ENCODE measurements at places on chromosomes 4 and X. TPM values are rescaled to one million over a fixed set of nuclear protein-coding genes. Genes with fewer than 3 reads are reported as not detected.

The TRIM61 gene
- 3.1 TPM for total RNA-seq

- H3K27me3 ChIP-seq = no peaks in the 10 kb centered on the region
- H3K36me3 ChIP-seq = no peaks in the 10 kb centered on the region
- DNase-seq = no peak
Measured at GRCh38 chr4:172143605-172144314, 330.6 kb downstream of the GALNTL6 start.

The VSIG4 gene
- not detected for total RNA-seq

DNA sequence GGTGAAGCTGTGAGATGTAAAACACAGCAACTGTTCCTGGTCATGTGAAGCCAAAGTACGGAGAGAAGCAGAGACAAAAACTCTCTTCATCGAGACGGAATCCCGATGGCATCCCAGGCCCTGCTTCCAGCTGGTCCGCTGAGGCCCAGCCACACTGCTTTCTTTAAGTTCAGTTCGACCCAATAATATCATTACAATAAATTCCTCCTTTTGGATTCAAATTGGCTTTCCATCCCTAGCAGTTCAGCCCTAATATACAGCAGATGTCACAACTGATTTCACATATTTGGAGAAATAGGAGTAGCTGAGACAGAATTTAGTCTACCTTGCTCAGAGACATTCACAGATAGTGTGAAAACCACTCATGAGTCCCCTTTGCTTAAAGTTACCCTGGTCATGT is 98.3 kb upstream of the SPRY1 start:
- H3K27ac ChIP-seq = no peak overlapping the region
- H3K36me3 ChIP-seq = peaks cover 7% of the 10 kb centered on the region
- no peaks in the 10 kb centered on the region for H3K27me3 ChIP-seq
- peaks cover 14% of the 10 kb centered on the region for H3K4me1 ChIP-seq

- H3K4me3 ChIP-seq = no peak overlapping the region
- no peaks in the 10 kb centered on the region for H3K36me3 ChIP-seq
- no peaks in the 10 kb centered on the region for H3K4me1 ChIP-seq
- no peak for DNase-seq
- no peaks in the 10 kb centered on the region for H3K27me3 ChIP-seq
Measured at GRCh38 chr4:18248611-18249010, 227.1 kb upstream of the LCORL start.

- no peak overlapping the region for H3K4me3 ChIP-seq
- no peak overlapping the region for H3K27ac ChIP-seq
- H3K4me1 ChIP-seq = no peaks in the 10 kb centered on the region
- no peaks in the 10 kb centered on the region for H3K36me3 ChIP-seq
Measured at GRCh38 chr4:181860668-181861067, 382.5 kb upstream of the TENM3 start.

DNA sequence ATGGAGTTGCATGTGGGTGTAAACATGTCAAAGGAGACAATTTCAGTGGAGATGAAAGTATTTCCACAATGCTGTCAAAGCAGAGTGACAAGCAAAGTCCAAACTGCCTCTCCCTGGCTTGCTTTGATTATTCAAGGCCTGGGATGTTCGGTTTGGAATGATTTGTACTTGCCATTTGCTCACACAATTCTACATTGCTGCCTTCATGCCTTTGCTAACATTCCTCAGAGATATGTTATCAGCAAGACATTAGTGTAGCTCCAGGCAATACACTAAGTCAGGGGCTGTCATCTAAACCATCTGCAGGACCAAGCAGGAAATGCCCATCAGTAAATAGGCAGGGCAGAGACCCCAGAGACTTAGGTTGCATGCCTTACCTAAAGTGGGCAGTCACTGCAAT is 79.6 kb upstream of the C1QTNF7 start:
- no peaks in the 10 kb centered on the region for H3K36me3 ChIP-seq
- H3K27ac ChIP-seq = no peak overlapping the region
- H3K4me3 ChIP-seq = no peak overlapping the region
- no peak for DNase-seq
- H3K27me3 ChIP-seq = peaks cover 2% of the 10 kb centered on the region

DNA sequence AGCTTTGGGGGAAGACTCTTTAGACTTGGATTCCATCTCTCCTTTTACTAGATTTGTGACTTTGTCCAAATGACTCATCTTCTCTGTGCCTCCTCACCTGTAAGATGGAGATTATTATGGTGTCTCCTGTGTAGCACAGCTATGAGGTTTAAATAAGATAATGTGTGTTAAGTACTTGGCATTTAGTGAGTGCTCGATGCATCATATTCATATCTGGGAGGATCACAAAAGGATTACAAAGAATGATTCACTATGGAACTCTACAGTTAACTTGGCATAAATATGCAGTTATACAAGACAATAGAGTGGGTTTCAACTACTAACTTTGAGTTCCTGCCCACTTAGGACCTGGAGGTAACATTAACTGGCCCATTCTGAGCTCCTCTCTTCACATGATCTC is 2.3 kb downstream of the GBA3 start:
- H3K27ac ChIP-seq = no peak overlapping the region
- no peak for DNase-seq
- no peak overlapping the region for H3K4me3 ChIP-seq
- no peaks in the 10 kb centered on the region for H3K4me1 ChIP-seq

The NLRP2B gene
- total RNA-seq = not detected

GRCh38 chr4:1317177-1318045 is 27.7 kb downstream of the MAEA start:
- H3K27ac ChIP-seq = no peak overlapping the region
- no peak for DNase-seq
- H3K4me1 ChIP-seq = peaks cover 9% of the 10 kb centered on the region
- no peaks in the 10 kb centered on the region for H3K27me3 ChIP-seq
- H3K4me3 ChIP-seq = no peak overlapping the region

The CT45A5 gene
- not detected for total RNA-seq

DNA sequence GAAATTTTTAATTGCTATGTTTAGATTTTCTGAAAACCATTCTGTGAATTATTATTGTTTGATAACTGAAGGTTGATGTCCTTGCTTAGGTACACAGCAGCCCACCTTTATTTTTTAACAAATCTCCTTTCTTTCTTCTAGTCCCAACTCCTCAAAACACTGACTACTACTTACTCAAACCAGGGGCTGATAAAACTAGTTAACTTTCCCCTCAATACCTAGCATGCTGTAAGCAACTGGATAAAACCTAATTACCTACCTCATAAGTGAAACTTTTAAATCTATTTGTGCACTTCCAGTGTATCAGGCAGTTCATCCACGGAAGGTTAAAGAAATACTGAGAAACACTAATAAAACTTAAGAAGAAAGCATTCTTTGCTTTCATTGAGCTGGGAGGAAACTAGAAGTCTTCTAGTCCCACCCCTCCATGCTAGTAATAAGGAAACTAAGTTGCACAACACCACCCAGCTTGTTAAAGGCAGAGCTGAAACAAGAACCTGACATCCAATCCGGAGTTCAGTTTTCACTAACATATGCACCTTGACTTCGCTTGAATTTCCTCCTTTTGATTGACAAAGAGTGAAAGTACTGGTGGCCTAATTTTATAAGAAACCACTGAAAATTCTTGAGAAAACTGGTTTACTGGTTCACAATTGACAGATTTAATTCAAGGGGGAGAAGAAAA is 180.2 kb upstream of the TET2 start:
- peak; percentile 42 for DNase-seq
- peak overlapping the region; percentile 63 for H3K4me3 ChIP-seq
- H3K4me1 ChIP-seq = peaks cover 17% of the 10 kb centered on the region

DNA sequence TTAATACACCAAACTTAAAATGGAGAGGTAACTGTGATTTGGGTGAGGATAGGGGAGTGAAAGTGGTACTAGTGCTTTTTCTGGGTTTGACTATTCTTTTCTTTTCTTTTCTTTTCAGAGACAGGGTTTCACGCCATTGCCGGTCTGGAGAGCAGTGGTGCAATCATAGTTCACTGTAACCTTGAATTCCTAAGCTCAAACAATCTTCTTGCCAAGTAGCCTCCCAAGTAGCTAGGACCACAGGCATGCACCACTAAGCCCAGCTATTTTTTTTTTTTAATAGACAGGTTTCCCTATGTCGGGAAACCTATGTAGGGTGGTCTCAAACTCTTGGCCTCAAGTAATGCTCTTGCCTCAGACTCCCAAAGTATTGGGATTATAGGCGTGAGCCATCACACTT is 3.0 kb upstream of the ARMCX4 start:
- no peak for DNase-seq
- H3K4me3 ChIP-seq = no peak overlapping the region
- peaks cover 4% of the 10 kb centered on the region for H3K27me3 ChIP-seq
- H3K27ac ChIP-seq = no peak overlapping the region

DNA sequence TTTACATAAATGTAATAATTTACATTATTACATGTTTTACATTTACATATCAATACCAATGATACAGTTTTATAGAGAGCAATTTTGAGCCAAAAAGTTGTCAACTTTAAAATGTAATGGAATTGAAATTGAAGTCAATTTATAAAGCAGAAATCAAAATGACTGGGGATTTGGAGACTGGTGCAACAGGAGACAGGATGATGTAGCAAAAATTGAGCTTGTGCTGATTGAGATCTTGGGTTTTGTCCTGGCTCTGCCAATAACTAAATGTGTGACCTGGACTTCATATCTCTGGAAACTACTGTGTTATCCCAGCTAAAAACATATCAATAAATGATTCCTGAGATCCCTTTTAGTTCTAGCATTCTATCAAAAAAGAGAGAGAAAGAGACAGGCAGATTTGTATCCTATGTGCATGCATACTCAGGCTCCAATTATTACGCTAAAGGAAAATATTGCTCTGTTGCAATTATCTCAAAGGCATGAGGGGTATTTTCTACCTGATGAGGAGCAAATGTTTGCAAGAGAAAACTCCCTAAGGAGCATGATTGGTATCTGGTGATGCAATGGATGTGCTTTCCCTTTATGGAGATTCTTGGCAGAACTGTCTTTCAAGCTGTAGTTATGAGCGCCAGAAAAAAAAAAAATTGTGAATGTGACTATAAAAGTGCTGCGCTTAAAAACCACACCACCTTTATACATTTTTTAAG is 14.7 kb downstream of the EXOC1L start:
- H3K36me3 ChIP-seq = no peaks in the 10 kb centered on the region
- H3K4me3 ChIP-seq = no peak overlapping the region
- H3K4me1 ChIP-seq = no peaks in the 10 kb centered on the region
- DNase-seq = no peak
- no peak overlapping the region for H3K27ac ChIP-seq

DNA sequence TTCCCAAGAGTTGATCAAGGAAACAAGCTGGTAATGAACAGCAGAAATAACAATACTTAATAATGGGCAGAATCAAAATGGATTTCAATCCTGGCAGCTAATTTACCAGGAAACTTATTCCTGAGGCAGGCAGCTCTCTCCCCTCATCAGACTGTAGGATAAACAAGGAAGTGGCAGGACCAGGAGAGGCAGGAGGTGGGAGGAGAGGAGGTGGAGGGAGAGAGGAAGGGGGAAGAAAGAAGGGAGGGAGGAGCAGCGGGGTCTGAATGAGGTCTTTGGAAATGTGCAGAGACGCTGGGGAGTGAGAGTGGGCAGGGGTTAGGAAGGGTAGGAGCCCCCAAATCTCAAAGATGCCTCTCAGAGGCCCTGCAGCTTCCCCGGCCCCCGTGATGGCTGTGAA is 231.5 kb downstream of the BCOR start:
- no peak overlapping the region for H3K4me3 ChIP-seq
- H3K4me1 ChIP-seq = peaks cover 40% of the 10 kb centered on the region
- DNase-seq = no peak
- H3K27me3 ChIP-seq = no peaks in the 10 kb centered on the region
- H3K27ac ChIP-seq = no peak overlapping the region
- H3K36me3 ChIP-seq = peaks cover 4% of the 10 kb centered on the region

DNA sequence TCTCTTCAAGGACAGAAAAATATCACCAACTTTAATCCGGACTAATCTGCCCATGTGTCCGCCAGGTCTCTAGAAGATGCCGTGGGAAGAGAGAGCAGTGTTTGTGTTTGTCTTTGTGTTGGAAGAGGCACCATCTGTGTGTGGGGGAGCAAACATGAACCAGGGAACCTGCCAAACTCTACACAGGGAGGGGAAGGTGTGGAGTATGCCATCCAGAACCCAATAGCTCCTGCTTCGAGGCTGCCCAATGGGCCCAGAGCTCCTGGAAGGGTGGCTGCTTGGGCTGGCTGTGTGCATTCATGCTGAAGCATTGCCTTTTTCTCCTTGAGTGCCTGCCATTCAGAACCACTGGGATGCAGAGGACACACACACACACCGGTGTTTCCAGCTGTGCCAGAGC is 536.2 kb downstream of the MID1IP1 start:
- H3K4me3 ChIP-seq = no peak overlapping the region
- no peaks in the 10 kb centered on the region for H3K27me3 ChIP-seq
- H3K27ac ChIP-seq = peak overlapping the region; percentile 86
- peaks cover 27% of the 10 kb centered on the region for H3K4me1 ChIP-seq

- peaks cover 4% of the 10 kb centered on the region for H3K27me3 ChIP-seq
- DNase-seq = no peak
- H3K4me3 ChIP-seq = no peak overlapping the region
Measured at GRCh38 chr4:176883681-176884418, 91.1 kb upstream of the VEGFC start.

GRCh38 chr4:123884922-123885321 is 488.3 kb downstream of the SPRY1 start:
- H3K27ac ChIP-seq = no peak overlapping the region
- H3K4me3 ChIP-seq = no peak overlapping the region
- DNase-seq = no peak
- H3K27me3 ChIP-seq = no peaks in the 10 kb centered on the region

The USP17L24 gene
- not detected for total RNA-seq

DNA sequence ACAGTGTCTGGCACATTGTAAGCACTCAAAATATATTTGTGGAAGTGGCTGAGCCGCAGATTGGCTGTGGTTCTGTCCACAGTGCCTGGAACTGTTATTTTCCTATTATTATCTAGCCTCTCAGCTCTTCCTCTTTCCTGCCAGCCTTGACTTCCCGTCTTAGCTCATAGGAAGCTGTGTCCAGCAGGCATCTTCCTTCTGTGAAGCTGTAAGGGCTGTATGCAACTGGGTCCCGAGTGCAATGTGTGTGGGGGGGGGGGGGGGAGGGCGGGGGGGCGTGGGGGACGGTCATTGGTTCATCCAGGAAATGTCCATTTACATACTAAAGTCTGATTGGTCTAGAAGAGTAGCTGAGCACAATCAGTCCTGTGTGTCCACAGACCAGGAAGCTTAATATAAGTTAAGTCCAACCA is 210.7 kb downstream of the PDGFRA start:
- no peak overlapping the region for H3K4me3 ChIP-seq
- no peaks in the 10 kb centered on the region for H3K4me1 ChIP-seq
- no peaks in the 10 kb centered on the region for H3K36me3 ChIP-seq
- H3K27me3 ChIP-seq = peaks cover 5% of the 10 kb centered on the region
- DNase-seq = no peak

DNA sequence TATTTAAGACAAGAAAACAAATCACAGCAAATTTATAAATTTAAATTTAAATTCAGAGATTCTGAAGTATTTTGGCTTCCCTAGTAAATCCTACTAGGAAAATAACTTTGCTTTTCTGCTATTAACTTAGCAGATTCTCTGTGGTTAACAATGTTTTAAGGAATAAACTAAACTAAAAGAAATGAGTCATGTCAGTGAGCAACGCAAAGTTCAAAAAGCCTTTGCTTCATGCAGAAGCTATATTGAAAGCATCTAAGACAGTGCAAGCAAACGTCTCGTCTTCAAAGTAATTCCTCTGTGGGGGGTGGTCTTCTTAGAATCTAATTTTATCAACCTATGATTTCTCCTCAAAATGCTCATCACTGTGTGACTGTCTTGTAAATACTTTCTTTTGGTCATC is 30.1 kb downstream of the GABRB1 start:
- no peak for DNase-seq
- no peaks in the 10 kb centered on the region for H3K27me3 ChIP-seq
- no peak overlapping the region for H3K27ac ChIP-seq
- no peaks in the 10 kb centered on the region for H3K4me1 ChIP-seq

GRCh38 chr4:2082118-2082517 is 23.0 kb downstream of the NAT8L start:
- peaks cover 3% of the 10 kb centered on the region for H3K27me3 ChIP-seq
- no peaks in the 10 kb centered on the region for H3K36me3 ChIP-seq
- no peaks in the 10 kb centered on the region for H3K4me1 ChIP-seq

All from activated T-helper 1 cell treated with anti-CD3 and anti-CD28 coated beads, Interleukin-12 subunit alpha, Interleukin-12 subunit beta, Interleukin-2, Interleukin-4 antibody, amounts not matched to agents 30 ng/mL and 10 ng/mL and 1 ng/mL, durations not matched to agents 14 hours and 24 hours and 36 hours (primary cell).